ENCODE measurements at places on chromosomes 3 and 15.

GRCh38 chr3:171976526-171976925 is 62.9 kb upstream of the FNDC3B start:
- DNase-seq, result no peak

GRCh38 chr15:83844742-83845141 is 190.8 kb downstream of the ADAMTSL3 start:
- DNase-seq, result no peak

GRCh38 chr3:72938471-72939265 is 50.8 kb downstream of the GXYLT2 start:
- peak; percentile 63 for DNase-seq

DNA sequence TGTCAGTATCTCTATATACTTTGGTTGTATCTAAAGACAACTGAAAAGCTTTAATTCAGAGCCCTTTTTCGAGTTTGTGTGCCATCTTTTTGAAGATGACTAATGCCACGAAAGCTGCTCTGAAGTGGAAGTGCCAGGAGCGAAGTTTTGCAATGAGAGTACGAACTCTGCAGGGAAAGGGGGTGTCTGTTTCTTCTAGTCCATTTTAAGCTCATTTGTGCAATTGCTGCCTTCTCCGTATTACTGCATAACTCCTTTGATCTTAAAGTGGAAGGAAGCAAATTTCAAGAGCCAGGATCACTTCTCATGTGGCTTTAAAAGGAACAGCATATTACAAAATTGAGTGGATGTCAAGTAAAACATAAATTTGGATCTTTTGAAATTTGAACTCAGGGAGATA is 245.3 kb downstream of the FEZF2 start:
- no peak for DNase-seq

DNA sequence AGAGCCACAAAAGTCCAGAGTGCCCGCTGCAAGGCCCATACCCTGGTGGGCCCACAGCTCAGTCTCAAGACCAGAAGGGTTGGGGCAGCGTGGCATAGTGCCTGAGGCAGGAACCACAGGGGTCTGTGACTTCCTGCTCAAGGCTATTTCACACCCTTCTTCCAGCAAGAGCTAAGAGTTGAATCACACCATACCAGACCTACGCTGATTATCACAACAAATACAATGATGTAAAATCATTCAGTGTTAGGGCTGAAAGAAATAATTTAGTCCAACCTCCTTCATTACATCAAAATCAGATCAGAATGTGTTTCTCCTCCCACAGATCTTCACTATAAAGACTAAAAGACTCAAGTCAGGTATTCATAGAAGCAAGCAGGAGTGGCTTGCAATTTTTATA is 27.8 kb upstream of the ST8SIA2 start:
- DNase-seq, result no peak

DNA sequence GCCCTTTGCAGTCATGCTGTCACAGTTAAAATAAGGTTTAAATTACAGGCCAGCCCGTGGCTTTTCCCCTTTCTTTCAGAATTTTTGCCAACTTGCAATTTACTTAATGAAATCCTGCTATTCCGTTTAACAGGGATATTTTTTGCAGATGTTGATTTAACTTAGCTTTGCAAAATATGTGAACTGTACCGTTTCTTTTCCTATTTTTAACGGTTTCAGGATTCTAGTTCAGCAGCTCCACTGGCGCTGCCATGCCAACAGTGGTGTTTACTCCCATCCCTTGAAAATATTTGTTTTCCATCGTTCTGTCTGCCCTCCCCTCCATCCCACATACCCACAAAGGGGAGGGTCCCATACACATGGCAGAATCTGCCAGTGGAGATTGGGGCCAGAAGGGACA is 54.3 kb downstream of the SMAD6 start:
- DNase-seq, result no peak

DNA sequence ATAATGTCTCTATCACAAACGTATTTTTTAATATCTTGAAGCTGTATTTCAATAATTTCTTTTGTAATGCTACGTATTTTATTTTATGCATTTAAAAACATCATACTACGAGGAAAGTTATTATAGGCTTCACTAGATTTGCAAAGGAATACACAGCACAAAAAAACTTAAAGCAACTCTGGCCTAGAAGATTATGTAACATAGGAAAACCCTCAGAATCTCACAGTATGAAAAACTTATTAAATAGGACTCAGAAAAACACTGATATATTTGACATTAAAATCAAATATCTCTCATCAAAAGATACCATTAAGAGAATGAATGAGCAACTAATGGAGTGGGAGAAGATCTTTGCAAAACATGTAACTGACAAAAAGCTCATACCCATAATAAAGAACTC is 63.7 kb downstream of the DMXL2 start:
- DNase-seq, result no peak

- peak; percentile 75 for DNase-seq
Measured at GRCh38 chr3:96813134-96813819, 1.1 kb upstream of the EPHA6 start.

GRCh38 chr3:79769229-79769628 is 1.4 kb upstream of the ROBO1 start:
- DNase-seq, result no peak

DNA sequence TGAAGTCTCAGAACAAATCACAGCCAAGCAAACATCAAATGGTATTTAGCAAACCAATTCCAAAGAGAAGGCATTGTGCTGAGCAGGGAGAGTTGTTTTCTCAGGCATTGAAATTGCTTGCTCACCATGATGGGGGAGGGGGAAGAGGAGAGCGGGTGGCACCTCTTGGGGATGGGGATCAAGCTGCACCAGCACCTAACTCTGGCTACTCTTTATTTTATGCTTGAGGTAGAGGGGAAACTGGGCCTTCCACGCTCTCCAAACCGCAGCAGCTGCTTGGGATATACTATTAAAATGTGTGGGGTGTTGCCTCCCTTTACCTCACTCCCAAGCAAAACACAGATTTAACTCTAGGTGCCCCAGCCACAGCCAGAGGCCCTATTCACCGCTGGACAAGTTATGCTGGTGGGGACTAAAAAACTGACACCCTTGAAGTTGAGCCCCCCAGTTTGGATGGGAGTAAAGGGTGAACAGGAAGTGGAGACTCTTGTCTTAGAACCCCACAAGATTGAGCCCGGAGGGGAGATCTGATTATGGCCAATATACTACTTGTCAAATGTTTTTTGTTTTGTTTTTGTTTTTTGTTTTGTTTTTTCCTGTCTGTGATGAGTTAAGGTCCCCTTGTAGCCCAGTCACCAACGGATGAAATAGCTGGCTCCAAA is 5.0 kb upstream of the FOXB1 start:
- DNase-seq, result no peak

- DNase-seq, result no peak
Measured at GRCh38 chr15:29935296-29936004, 113.2 kb upstream of the TJP1 start.

GRCh38 chr15:77494073-77494867 is 73.6 kb downstream of the HMG20A start:
- no peak for DNase-seq

DNA sequence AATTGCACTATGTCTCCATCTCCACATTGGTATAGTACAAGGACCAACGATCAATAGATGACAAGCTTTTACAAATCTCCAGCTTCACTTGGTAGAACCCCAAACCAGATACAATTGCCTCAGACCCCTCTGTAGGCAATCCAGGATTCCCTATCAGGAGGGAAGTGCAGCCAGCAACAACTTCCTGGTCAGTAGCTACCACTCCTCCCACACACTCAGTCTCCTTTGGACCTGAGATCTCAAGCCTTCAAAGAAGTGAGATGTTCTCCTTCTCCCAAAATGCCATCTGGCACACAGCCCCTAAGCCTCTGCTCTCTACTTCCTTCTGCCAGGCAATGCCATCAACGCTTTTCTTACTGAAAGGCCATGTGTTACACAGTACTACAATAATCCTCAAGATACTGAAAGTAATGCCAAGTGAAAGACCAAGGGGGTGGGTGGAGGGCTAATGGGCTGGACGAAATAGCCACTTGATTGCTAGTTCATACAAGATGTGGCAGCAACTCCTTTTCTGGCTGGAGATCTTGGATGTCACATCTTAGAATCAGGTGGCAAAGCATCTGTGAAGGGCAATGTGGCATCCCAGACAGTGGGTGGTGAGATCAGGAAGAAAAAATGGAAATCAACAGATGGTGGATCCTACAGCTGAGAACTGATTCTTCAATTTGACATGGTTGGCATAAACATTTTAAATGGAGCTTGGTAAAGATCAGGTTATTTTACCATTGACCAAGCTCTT is 75.3 kb upstream of the ACP3 start:
- DNase-seq, result no peak

- no peak for DNase-seq
Measured at GRCh38 chr3:52120556-52121463, 33.4 kb downstream of the POC1A start.

DNA sequence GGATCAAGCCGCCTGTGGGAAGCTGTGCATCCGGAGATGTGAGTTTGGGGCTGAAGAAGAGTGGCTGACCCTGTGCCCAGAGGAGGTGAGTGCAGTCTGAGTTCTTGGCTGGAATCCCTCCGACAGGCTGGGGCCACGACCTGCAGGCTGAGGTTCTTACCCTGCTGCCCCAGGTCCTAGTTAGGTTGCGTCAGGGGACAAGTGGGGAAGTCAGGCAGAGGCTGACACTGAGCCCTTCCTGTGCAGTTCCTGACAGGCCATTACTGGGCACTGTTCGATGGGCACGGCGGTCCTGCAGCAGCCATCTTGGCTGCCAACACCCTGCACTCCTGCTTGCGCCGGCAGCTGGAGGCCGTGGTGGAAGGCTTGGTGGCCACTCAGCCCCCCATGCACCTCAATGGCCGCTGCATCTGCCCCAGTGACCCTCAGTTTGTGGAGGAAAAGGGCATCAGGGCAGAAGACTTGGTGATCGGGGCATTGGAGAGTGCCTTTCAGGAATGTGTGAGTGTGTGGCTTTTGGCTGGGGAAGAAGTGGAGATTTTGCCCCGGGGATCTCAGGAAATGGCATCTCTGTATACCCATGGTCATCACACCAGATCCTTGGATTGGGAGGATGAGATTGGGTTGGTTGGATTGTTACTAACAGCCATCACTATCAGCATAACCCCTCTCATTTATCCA is 1.3 kb downstream of the PPM1M start:
- no peak for DNase-seq

DNA sequence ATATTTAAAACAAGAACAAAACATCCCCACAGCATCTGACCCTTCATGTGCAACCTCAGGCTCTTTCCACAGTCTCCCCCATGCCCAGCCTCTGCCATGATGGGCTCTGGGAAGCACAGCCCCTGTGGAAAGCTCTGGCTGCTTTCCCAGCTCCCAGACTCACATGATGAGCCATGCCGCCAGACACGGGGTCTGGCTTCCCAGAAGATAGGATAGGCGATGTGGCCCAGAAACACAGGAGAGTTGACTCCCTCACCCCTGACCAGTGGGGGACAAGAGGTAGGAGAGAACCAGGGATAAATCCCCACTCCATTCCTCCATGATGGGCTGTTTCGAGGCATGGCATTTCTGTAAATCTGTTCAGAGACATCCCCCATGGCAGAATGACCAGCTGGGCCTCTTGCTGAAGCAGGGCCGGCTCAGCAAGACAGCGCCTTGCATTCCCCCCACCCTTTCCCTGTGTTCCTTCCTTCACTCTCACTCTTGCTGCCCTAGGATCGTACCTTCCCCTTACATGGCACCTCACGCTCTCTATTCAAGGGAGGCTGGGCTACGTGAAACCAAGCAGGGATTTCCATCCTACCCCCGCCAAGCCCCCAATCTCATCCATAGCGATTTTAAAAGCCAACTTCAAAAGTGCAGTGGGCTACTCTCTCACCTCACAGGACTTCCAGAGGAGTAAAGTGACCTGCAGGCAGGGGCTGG is 192.4 kb downstream of the ABHD5 start:
- no peak for DNase-seq

- no peak for DNase-seq
Measured at GRCh38 chr15:63805993-63806980, 27.5 kb downstream of the HERC1 start.

DNA sequence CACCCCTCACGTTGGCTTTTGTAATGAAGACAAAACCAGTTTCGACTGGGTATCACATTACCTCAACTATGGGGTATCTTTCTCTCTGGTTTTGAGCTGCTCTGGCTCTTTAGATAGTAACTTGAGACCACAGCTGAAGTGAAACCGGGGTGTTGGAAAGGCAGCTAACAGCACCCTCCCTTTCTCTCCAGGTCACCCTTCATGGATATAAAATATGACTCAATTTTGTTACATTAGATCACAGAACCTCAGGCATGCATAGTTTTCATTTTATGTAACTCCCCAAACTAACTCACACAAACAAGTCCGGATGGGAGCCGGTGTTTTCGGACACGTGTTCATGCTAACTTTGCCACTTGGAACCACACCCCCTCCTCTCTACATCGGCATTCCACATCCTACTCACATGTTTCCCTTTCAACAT is 90.7 kb downstream of the NR2F2 start:
- no peak for DNase-seq

DNA sequence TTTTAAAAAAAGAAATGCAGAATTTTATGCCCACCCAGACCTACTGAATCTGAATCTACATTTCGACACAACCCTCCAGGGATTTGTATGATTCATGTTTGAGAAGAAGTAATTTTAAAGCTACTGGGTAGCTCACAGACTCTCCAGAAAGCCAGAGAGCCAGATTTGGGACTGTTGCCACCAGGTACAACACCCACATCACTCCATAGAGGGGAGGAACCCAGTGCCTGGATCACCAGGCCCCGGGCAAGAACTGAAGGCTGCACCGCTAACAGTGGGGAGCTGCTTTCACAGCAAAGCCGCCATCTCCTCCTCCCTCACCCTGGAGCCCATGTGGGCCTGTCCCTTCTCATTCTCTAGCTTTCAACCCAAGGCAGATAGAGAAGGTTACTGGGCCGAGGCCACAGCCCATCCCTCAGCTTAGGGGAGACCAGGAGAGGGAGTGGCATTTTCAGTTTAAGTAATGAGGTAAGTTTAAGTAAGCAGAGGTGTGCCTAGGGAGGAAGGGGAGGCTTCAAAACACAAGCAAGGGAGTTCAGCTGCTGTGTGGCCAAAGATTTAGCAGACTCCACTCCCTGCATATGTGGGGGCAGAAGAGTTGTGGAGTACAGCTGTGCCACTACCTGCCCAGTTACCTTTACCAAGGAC is 109.8 kb downstream of the IL12A start:
- DNase-seq, result no peak

- no peak for DNase-seq
Measured at GRCh38 chr15:65163041-65163440, 22.1 kb downstream of the CLPX start.

DNA sequence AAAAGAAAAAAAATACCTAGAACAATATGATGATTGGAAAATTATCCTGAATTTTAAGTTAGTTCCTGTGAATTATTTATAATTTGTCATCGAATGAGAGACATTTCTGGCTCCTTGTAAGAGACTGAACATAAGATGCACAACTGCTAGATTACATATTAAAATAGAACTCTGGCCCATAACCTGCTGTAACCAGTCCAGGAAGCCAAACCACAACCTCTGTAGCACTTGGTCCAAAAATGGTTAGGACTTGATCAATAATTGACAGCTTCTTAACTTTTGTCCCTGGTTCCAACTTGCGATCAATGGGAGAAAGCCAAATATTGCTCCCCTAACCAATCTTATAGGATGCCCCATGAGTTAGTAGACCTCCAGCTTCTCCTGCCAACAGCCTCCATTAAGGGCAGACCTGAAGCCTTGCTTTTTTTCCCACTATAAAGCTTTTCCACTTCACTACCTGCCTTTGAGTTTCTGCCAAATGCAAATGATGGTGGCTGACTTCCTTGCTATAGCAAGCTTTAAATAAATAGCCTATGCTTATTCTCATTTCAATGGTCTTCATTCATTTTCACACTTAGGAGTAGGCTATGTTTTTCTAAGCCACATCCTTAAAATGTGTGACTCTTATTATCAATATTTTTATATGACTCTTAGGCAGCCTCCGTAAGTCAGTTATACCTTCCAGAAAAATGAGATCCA is 224.0 kb upstream of the ARHGEF26 start:
- no peak for DNase-seq

Data from HEK293T (cell line).